Naive thymus-derived CD4-positive, alpha-beta T cell (primary cell): ENCODE measurements at places on chromosomes 4 and X.

- DNase-seq = no peak
Measured at GRCh38 chrX:23478561-23478960, 143.9 kb downstream of the PTCHD1 start.

DNA sequence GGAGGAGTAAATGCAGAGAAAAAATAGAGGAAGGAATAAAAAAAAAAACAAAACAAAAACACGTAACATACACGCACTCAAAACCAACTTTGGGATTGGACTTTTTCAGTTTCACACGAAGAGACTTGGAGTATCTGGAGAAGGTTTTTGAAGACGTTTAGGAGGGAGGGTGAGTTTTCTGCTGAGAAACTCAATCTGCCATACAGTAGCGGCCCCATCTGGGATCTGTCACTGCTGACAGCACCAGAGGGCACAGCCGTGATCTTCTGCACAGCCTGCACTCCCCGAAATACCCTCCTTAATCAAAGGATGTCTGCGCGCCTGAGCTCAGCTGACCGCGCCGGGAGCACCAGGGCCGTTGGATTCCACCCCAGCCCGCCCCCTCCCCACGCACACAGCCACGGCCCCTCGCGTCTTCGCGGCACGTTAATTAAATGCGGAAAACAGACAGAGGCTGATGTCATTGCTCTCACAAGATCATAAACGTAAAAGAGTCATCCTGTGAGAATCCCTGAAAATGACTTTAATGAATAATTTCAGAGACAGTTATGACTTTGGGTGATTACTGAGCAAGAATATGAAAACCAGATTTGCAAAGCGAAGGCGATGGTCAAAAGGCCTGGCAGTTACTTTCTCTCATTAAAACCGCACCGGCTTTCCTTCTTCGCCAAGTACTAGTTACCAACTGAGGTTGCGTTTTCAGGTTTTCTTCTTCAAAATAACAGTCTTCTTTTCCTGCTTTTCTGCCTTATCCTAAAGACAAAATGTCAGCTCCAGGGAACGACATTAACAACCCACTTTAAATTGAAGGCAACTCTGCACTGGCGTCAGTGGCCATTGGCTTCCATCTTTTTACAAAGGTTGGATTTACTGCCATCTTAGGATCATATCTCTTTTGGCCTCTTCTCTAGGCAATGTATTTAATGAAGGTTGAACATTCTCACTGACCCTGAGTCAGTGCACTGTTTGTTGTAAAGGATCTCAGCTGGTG is 10.6 kb downstream of the HAND2 start:
- no peak for DNase-seq

DNA sequence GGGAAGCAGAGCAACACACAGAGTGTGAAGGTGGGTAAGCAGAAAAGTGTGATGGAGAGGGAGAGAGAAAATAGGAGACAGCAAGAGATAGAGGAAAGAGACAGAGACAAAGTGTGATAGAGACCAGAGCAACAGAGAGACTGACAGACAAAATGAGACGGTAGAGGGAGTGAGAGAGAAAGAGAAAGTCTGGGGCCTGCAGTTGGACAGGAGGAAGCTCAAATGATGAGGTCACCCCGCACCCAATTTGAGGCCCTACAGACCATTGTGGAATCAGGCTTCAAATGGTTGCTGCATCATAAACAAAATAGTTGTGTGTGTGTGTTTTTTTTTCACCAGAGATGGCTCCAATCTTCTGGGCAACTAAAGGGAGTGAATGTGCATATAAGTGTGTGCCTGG is 48.0 kb upstream of the ARHGAP36 start:
- DNase-seq = no peak

DNA sequence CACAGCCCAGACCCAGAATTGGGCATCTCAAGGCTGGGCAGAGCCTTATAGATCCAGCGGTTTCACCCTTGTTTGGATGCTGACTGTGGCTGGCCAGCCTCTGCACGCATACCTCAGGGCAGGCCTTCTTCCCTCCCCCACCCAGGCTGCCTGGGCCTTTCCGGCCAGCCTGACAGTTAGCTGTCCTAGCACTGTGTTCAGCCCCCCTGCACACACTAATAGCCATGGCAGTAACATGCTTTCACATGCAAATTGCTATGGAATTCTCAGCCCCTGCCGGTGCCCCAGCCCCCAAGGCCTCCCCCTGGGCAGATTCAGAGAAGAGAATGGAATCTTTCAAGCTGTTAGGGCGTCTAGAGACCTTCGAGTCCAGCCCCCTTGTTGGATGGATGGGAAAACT is 17.7 kb downstream of the EFNB1 start:
- no peak for DNase-seq

GRCh38 chrX:47991263-47992094 is 12.3 kb downstream of the ZNF182 start:
- no peak for DNase-seq

DNA sequence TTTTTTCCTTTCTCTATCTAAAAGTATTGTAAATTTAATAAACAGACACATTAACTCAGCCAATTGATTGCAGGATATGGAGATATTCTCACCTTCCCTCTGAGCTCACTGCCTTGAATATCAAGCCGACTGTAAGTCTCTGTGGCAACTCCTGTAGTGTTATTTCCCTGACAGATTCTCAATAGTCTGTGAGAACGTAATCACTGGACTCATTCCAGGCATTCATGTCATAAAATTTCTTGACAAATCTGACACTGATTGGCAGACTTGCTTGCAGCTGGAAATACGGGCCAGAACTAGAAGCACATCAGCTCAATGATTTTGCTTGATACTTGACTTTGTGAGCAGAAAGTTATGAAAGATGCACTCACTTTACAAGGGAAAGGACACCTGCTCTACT is 29.6 kb downstream of the FAM47B start:
- no peak for DNase-seq

DNA sequence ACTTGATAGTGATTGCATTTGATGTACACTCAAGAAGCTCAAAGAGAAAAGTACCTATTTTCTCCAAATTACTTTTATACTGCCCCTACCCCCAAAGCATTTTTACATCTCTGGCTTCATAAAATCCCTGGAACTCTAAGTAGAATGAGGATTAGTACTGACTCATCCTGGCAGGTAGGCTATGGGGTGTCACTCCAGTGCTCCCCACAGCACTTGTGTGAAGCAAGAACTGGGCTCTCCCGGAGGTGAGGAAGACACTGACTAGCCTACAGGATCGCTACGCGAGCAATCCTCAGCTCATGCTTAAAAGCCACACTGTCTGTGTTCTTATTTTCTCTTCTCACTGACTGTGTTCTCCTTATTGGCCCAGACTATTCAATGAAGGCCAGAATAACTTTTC is 90.4 kb upstream of the NDP start:
- no peak for DNase-seq

DNA sequence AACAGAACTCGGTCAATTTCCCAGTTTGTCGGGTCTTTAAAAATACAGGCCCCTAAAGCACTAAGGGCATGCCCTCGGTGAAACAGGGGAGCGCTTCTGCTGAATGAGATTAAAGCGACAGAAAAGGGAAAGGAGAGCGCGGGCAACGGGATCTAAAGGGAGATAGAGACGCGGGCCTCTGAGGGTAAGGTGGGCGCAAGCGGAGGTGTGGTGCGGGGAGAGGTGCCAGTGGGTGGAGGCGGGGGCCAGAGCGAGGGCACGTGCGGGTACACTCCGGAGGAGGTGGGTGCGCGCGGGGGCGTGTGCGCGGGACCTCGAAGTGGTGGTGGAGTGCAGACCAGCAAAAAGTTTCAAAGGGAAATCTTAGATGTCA is 787 bp upstream of the TET2 start:
- peak; percentile 25 for DNase-seq

GRCh38 chr4:155960522-155960921 is 6.9 kb upstream of the CTSO start:
- DNase-seq = no peak

DNA sequence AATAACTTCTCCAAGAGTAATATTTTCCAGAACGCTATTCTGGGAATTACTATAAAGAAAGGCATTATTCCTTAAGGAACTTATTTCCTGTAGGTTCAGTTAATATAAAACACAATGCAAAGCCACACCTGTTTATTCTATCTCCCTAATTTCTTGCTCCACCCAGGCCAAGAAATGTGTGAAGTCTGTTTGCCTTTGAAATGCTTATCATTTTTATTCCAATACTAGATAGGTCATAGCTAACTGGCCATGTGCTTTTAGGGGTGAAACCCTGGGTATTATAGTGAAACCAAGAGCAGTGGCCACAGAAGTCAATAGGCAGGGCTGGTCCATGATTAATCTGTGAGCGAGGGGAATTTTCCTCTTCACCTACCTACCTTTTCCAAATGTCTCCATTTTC is 14.8 kb downstream of the CXCL3 start:
- no peak for DNase-seq

GRCh38 chr4:53937918-53938317 is 126.5 kb downstream of the CHIC2 start:
- no peak for DNase-seq

DNA sequence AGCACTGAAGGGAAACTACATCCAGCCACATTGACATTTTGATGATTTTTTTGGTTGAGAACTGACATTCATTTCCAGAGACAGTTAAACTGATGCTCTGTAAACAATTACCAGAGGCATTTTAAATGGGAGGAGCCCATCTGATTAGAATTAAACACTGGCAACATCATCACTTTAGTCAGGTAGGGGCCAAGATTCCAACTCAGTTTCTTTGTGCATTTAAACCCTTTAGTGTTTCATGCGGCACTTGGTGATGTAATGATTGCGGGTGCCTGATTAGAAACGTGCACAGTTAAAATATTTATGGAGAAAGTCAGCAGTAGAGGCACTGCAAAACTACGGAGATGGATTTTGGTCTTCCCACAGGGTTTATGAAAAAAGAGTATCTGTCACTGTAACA is 16.1 kb downstream of the TNIP3 start:
- no peak for DNase-seq

DNA sequence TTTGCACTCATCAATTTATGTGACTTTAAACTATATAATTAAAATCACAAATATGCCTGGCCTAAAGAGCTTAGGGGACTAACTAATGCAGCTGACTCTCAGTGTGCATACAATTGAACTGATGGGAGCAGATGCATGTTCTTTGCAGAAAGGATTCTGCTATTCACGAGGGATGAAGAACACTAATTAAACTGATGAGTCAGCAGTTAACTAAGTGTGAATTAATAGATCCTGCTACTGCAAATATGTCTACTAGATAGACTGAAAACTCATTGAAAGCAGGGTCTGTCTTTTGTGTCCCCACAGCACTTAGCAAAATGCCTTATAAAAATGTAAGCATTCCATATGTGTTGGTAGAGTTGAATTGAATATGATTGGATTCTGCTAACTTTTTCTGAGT is 104.0 kb downstream of the SRPX start:
- DNase-seq = no peak

DNA sequence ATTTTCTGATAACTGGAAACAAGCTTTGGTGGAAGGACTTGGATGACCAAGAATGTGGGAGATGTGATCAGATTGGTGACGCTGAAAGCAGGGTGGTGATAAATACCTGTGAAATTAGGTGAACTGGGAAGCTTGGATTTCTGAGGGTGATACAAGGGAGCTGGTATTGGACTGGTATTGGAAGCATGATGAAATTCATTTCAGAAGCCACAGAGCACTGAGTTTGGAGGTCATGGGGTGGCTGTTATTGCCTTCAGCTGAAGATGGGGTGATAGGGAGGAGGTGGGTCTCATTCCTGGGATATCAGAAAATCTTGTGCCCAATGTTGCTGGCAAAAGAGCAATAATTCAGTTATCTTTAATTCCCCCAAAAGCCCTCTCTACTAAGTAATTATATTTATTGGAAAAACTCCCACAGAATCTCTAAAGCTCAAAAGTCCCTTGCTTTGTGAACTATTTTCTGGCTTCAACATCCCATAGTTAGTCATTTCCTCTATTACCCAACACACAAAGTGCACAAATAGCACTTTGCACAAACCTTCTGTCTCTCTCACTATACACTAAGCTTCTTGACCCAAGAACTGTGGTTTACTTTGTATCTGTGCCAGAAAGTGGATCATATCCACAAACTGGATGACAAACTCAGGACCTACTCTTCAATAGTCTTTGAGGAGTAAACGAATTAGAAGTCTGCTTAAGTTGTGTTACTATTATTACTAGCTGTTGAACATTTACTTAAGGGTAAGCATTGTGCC is 23.1 kb upstream of the CAMK2D start:
- DNase-seq = no peak
